ENCODE measurements at places on chromosomes 7 and 10.

DNA sequence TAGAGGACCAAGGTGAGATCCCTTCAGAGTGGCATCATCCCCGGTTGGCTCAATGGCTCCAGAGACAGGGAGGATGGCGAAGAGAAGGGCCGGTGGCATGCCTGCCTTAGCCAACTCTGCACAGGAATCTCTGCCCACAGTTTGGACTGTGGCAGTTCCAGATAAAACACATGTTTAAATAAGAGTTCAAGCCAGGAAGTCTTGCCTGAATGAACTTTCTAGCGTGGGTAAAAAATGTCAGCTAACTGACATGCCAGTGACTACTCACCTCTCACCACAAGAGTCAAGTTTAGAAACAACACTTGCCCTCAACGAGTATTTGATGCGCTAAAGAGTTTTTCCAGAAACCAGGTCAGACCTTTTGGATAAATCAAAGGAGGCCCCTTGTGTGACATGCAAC lies 3.0 kb downstream of the NOD1 start:
- no peak for DNase-seq

DNA sequence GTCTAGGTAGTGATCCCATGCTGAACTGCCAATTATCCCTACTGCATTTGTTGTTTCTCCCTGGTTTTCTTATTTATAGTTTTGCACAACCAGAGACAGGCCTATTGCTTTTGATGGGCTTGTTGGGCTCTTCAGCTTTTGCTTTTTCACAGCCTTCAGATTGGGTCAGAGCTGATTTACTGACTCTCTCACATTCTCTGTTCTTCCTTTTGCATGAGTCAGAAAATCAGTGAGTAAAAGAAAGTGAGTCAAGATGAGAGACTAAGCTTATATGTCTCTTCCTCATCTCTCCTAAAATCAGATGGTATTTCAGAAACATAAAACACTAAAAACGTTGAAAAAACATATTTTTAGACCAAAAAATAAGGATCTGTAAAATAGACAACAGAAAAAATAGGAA lies 1135.4 kb downstream of the XPNPEP1 start:
- peak; percentile 60 for DNase-seq

- DNase-seq, result no peak
Observed at GRCh38 chr10:73083221-73083620, 13.4 kb downstream of the P4HA1 start.

DNA sequence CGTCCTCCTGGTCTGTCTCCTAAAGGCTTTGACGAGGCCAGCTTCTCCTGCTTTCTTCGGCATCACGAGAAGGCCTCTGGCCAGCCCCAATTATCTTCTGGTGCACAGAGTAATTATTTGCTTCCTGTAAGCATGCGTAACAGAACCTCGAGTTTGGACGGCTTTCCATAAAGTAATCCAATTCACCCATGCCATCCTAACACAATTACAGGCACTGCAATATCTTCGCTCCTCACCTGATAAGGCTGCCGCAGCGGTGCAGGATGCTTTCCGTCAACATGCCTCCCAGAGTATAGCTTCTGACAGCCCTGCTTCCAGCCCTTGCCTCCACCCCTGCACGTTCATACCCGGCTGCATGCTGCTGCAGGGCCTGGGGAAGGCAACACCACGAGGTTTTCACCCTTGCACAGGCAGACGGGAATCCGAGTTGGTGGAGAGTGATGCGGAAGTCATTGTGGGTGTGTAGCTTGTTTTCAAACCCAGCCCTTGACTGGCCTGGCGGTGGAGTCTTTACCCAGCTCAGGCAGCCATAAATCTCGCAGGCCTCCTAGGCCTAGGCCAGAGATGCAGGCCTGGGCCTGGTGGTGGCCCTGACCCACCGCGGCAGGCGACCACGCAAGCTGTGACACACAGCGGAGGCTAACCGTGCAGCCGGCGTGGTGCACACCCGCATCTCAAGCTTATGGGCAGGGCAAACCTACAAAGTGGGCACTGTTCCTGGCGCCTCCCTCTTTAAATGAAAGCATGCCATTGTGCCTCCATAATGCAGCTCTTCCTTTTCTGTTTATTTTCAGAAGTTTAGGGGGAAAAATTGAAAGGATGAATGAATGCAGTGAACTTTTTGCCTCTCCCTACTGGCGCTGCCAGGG lies 12.7 kb downstream of the EBF3 start:
- no peak for DNase-seq

- no peak for DNase-seq
Observed at GRCh38 chr10:74816824-74817498, 9.4 kb upstream of the KAT6B start.

- peak; percentile 69 for DNase-seq
Observed at GRCh38 chr7:74483402-74484336, 30.0 kb downstream of the GTF2IRD1 start.

DNA sequence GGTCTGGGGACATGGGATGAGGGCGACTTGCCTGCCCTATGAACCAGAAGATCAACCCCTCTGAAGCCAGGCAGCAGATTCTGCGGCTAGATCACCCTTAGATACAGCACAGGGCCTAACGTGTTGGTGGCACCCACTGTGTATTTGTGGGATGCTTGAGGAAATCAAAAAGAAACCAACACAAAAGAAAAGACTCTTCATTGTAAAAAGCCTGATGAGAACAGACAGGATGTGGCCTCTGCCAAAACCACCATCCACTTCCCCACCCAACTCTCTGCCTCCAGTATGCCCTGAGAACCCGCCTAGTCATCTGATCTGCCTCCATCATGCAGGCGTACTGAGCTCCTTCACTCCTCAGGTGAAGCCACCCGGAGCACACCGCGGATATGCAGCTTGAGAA lies 97.2 kb upstream of the INSYN2A start:
- peak; percentile 30 for DNase-seq

GRCh38 chr10:28906415-28906814 lies 229.1 kb downstream of the BAMBI start:
- no peak for DNase-seq

DNA sequence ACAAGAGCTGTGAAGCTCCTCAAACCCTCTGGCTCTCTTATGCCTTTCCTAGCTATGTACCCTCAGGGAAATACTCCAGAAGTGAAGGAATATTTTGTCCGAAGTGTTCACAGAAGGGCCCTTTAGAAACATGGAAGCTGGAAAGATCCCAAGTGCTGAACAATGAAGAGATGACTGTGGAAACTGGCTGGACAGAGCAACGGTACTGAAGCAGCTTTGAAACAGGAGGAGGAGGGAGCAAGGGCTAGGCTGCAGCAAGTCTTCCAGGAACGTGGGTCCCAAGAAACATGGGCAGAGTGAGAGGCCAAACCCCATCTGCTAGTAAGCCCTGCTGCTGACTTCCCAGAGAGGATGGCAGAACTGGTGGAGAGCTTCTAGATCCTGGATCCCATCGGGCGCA lies 3.0 kb upstream of the PSAP start:
- no peak for DNase-seq

GRCh38 chr10:48282829-48283228 lies 8.3 kb upstream of the FRMPD2 start:
- DNase-seq, result no peak

Data from A172 (cell line).